Activated naive CD4-positive, alpha-beta T cell treated with anti-CD3 and anti-CD28 coated beads, Interleukin-2, amount 50 U/mL, for 16 hours (primary cell): ENCODE measurements at places on chromosomes 13 and 19.

- peak; percentile 4 for DNase-seq
Measured at GRCh38 chr13:113855931-113856715, 7.8 kb downstream of the GAS6 start.

DNA sequence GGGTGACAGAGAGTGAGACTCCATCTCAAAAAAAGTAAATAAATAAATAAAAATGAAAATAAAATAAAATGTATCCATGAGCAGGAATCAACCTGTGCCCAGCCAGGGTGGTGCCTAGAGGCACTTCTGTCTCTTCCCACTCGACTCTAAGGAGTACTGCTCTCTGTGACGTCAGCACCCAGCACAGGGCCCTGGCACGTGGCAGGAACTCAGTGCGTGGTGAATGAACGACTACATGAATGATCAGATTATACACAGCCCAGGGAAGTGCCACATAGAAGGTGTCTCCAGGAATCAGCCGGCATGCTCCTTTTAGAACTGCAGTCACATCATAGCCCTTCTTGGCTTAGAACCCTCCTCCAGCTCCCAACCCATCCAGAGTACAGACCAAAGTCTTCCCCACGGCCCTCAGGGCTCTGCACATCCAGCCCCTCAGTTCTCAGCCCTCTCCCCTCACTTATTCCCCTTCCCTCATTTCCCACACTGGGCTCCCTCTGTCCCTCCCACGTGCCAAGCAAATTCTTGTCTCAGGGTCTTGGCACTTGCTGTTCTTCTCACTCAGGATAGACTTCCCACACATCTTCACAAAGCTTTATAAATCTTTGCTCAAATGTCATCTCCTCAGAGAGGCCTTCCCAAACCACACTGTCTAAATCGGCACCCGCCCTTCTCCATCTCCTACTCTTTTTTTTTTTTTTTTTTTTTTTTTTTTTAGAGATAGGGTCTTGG, 4.2 kb downstream of the CLIP3 start:
- DNase-seq, result no peak

- no peak for DNase-seq
Measured at GRCh38 chr19:56113074-56113632, 7.9 kb downstream of the ZNF787 start.

DNA sequence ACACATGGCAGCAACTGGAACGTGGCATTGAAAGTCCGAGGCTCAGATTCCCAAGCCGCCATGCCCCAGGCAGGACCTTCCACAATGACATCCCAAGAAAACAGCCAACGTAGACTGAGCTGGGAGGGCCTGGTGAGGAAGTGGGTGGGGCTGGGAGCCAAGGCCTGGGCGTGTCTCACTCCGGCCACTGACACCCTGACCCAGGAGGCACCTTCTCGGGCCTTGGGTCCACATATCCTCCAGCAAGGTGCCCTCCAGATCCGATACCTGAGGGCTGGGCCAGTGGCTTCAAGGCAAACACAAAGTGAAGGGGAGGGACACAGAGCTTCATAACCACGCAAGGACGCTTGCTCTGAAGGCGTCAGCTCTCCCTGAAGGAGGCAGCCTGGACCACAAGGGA, 43.0 kb downstream of the RAB20 start:
- no peak for DNase-seq

DNA sequence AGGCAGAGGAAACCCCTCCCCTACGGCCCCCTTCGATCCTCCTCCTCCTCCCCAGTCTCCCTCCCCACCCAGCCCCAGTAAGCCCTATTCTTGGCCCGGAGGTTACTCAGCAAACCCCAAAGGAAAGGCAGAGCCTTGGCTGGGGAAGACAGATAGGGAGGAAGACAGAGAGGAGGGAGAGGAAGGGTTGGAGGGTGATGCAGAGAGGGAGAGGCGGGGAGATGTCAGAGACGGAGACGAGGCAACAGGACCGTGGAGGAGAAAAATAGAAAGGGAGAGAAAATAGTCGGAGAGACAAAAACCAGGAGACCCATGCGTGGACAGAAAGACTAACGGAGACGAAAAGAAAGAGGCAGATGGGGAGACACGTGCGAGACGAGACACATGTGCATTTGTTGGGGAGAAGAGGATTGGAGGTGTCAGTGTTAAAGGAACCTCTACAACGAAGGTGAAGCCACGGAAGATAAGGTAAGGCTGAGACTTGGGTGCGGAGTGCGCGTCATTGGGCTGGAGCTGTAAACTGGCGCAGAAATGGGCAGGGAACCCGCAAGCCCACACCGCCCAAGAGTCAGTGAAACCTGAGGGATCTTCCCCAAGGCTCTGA, 2.9 kb downstream of the TGFB1 start:
- DNase-seq, result no peak

DNA sequence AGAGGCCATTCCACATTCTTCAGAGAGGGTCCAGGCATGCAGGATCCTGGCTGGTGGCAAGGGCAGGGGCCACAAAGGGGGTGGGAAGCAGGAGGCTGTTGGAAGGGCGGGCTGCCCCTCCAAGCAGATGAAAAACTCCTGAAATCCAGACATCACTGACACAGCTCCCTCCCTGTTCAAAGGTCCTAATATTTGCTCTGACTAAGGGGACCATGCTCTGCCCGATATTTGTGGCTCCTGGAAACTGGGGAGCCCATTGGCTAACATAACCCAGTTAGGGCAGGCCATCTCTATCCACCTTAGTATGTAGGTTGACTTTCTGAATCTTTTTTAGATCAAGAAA, 3.3 kb upstream of the CDX2 start:
- no peak for DNase-seq

- no peak for DNase-seq
Measured at GRCh38 chr19:8504171-8504570, 1.7 kb upstream of the PRAM1 start.

- DNase-seq, result no peak
Measured at GRCh38 chr19:56217039-56217949, 15.2 kb downstream of the ZSCAN5C start.

DNA sequence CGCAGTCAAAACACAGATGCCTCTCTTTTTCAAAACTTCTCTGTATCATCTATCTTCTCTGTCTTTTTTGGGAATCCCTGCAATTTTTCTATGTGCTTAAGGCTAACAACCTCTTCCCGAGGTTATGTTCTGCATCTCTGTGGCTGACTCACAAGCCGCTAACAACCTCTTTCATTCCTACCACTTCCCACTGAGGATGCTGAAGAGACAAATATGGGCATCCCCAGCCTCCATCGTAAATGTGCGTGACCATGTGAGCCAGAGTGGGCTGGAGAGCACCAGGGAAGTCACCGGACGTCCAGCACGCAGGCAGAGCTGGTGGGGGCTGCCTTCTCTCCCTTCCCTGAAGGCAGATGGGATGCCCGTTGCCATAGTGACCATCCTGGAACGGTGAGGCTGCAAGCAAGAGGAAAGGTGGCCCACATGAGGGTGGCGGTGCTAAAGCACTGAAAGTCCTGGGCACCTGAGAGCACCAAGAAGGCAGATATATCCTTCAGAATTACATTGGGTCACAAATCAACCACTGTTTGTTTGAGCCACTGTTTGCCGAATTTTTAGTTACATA, 122.8 kb downstream of the SHISA2 start:
- DNase-seq, result no peak

DNA sequence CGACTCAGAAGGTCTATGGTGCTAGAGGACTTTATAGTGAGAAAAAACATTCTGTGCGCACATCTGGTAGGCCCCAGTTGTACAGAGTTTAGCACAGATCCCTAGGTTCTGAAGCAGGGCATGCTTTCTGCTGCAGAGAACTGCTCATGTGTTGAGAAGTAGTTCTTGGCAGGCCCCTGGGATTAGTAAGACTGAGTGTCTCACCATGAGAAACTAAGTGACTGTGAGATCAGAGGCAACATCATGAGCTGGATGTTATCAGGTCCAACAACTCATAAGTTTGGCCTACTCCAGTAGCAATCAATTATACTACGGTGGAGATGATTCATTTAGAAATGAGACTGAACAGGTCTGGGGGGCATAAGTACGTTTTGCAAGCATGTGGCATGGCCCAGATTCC, 507.4 kb upstream of the KLF12 start:
- no peak for DNase-seq

DNA sequence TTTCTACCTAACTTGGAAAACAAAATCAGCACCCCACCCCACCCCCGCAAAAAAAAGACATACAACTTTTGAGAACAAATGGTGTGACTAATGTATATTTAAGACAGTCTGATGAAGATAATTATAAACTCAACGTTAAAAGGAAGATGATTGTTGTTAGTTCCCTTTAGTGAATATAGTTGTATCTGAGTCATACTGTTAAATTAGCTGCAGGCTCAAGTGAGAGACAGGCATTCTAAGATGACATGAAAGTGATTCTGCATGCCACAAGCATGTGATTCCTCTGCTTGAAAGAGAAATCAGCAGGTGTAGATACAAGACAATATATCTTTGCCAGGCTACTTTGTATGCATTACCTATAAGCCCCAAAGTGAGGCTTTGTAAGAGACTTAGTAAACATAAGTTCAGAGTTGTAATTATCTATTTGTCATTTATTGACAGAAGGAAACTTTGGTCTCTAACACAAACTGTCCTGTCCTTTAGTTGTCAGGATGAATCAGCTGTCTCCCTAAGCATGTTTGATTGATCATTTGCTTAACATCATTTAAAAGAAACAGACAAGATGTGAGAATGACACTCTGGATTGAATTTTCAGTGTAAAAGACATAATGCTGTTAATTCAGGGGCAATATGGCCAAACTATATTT, 319.4 kb upstream of the HTR2A start:
- DNase-seq, result no peak
